Right cardiac atrium (tissue), 5 donors: ENCODE measurements at places on chromosomes 13 and 19.
A peak's percentile ranks its signal among the peaks of the same experiment; 100 is the strongest.

DNA sequence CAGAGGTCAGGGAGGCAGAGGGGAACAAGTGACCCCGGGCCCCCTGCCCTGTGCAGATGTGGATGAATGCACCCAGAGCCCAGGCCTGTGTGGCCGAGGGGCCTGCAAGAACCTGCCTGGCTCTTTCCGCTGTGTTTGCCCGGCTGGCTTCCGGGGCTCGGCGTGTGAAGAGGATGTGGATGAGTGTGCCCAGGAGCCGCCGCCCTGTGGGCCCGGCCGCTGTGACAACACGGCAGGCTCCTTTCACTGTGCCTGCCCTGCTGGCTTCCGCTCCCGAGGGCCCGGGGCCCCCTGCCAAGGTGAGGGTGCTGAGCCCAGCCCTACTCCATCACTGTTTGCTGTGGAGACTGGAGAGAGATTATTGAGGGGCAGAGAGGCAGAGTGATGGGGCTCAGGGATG is 9.9 kb downstream of the LTBP4 start:
- DNase-seq = no peak

GRCh38 chr13:43245374-43245964 is 222.1 kb downstream of the DNAJC15 start:
- DNase-seq = no peak

DNA sequence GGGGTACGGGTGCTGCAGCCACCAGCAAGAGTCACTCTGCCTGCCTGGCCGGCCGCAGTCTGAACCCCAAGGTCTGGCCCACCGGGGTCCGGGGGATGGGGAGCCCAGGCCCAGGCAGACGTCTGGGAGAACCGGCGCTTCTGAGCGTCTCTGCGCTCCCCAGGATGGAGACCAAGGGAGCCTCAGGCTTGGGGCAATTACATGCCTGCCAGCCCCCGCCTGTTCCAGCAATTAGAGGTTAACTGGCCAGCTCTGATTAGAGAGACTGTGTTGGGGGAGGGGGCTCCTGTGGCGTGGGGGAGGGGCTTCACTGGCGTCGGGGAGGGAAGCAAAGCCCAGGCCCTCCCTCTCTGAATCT is 11.9 kb downstream of the MEIS3 start:
- no peak for DNase-seq

DNA sequence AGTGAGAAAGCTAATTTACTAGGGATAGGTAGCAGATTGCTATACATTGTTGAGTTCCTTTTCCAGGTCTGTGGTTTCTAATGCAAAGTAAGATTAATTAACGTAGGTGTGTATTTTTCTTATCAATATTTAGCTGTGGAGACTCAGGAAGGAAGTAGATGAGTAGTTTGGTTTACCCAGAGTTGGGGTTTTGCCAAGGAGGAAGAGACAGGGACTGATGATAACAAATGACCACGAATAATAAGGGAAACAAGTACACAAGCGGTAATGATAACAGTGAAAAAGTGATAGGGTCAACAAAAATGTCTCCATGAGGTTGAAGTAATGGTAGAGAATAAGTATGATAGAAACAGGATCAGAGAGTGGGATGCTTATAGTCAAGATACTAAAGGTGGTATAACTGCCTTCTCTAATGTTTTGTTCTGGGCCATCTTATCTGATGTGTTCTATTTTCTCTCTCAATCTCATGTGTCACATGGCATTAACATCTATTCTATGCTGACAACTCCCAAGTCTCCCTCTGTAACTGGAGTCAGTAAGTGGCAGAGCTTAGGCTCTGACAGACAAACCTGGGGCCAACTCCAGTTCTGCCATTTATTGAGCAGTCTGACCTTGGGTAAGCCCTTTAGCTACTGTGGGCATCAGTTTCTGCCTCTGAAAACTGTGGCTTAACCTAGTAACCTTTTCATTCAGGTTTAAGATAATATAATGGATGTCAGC is 8.8 kb downstream of the OBI1 start:
- no peak for DNase-seq

- DNase-seq = peak; percentile 61
Observed at GRCh38 chr13:40580566-40581276, 85.7 kb downstream of the FOXO1 start.
